ENCODE measurements at places on chromosomes 11 and 22. TPM values are rescaled to one million over a fixed set of nuclear protein-coding genes. Genes with fewer than 3 reads are reported as not detected.

ANO9 gene
- total RNA-seq = not detected

PGA5 gene
- not detected for total RNA-seq

MMP7 gene
- total RNA-seq = 0.51 TPM

BRD1 gene
- total RNA-seq = 29.5 TPM

KDM4D gene
- 0.65 TPM for total RNA-seq

PDGFD gene
- 0.45 TPM for total RNA-seq

OR52I1 gene
- total RNA-seq = not detected

RFPL3 gene
- not detected for total RNA-seq

RBX1 gene
- total RNA-seq = 57.7 TPM

GRAP2 gene
- 0.24 TPM for total RNA-seq

KRTAP5-8 gene
- total RNA-seq = not detected

TNNT3 gene
- total RNA-seq = 1.3 TPM

PATE4 gene
- total RNA-seq = not detected

RAG1 gene
- total RNA-seq = 1.6 TPM

MAPK8IP1 gene
- total RNA-seq = 10.8 TPM

KRTAP5-10 gene
- total RNA-seq = not detected

SEPTIN3 gene
- 0.92 TPM for total RNA-seq

TMEM191B gene
- total RNA-seq = 1.7 TPM
